ENCODE measurements at places on chromosomes 11 and 22.
A peak's percentile ranks its signal among the peaks of the same experiment; 100 is the strongest.

GRCh38 chr11:100878474-100878873 is 191.4 kb downstream of the ARHGAP42 start:
- no peak for DNase-seq

DNA sequence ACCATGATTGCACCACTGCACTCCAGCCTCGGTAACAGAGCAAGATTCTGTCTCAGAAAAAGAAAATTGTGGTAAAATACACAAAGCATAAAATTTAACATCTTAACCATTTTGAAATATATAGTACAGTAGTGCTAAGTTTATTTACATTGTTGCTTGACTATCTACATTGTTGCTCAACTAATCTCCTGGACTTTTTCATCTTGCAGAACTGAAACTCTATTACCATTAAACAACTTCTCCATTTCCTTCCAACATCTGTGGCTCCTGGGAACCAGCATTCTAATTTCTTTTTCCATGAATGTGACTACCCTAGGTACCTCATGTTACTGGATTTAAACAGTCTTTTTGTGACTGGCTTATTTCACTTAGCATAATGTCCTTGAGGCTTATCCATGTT is 13.5 kb upstream of the VWA5A start:
- DNase-seq: no peak

- DNase-seq: no peak
Observed at GRCh38 chr11:69097263-69097662, 48.5 kb downstream of the TPCN2 start.

DNA sequence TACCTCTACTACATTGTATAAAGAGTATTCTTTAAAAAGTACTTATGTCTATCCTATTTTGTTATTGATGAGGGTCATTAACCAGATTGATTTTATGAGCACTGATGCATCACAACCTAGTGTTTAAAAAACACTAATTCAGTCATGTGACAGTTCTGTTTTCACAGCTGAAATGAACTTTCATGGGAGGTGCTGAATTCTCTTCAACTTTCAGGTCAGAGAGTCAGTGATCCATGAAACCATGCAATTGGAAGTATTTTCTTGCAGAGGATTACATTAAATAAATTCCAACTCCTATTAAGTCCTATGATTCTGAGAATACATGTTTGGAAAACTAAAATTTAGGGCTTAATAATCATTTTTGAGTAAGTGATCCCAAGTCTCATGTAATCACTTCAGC is 889.4 kb downstream of the KCNA4 start:
- DNase-seq: no peak

GRCh38 chr11:77309401-77310085 is 8.1 kb upstream of the GDPD4 start:
- DNase-seq: no peak

GRCh38 chr11:1731451-1732059 is 18.8 kb downstream of the IFITM10 start:
- DNase-seq: no peak

- no peak for DNase-seq
Observed at GRCh38 chr11:57971272-57972012, 52.2 kb upstream of the OR9Q1 start.

- peak; percentile 71 for DNase-seq
Observed at GRCh38 chr11:65427691-65428577, 5.3 kb downstream of the NEAT1 start.

GRCh38 chr22:17955590-17956379 is 68.6 kb downstream of the MICAL3 start:
- no peak for DNase-seq

GRCh38 chr11:44104481-44105294 is 9.2 kb downstream of the EXT2 start:
- peak; percentile 28 for DNase-seq

Data from hematopoietic multipotent progenitor cell treated with erythropoietin and hydrocortisone succinate and interleukin-3 and kit ligand, for 6 days (in vitro differentiated cells).